ENCODE measurements at places on chromosomes 3 and 15.
A peak's percentile ranks its signal among the peaks of the same experiment; 100 is the strongest.

GRCh38 chr15:88902221-88902835, 7.0 kb upstream of the HAPLN3 start:
- DNase-seq: no peak

GRCh38 chr3:32569540-32570420, 878 bp downstream of the DYNC1LI1 start:
- peak; percentile 60 for DNase-seq

- no peak for DNase-seq
Observed at GRCh38 chr3:88616413-88616812, 466.7 kb downstream of the C3orf38 start.

- DNase-seq: peak; percentile 33
Observed at GRCh38 chr3:156187146-156187769, 66.9 kb downstream of the KCNAB1 start.

GRCh38 chr3:181728470-181729340, 17.0 kb downstream of the SOX2 start:
- DNase-seq: no peak

DNA sequence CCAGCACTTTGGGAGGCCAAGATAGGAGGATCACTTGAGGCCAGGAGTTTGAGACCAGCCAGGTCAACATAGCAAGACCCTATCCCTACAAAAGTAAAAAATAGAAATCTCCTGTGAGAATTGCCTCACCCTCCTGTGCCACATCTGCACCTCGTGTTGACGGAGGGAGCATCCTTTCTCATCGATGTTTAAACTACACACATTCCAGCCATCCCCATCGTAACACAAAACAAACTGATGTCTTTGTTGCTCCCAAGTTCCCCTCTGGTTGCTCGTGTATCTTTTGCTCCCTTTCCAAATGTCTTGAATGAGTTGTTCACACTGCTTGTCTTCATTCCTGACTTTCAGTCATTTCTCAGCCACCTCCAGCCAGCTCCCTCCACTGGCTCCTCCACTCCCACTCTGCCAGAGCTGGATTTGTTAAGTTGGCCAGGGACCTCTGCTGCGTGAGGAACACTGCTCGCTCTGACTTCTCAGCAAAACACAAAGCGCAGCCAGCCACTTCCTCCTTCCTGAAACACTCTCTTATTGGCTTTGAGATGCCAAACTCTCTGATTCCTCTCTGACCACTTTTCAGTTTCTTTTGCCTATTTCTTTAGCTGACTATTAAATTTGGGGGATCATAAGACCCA, 53.6 kb upstream of the ATP13A3 start:
- peak; percentile 50 for DNase-seq

GRCh38 chr3:97347780-97348179, 416.8 kb upstream of the ARL6 start:
- DNase-seq: no peak

DNA sequence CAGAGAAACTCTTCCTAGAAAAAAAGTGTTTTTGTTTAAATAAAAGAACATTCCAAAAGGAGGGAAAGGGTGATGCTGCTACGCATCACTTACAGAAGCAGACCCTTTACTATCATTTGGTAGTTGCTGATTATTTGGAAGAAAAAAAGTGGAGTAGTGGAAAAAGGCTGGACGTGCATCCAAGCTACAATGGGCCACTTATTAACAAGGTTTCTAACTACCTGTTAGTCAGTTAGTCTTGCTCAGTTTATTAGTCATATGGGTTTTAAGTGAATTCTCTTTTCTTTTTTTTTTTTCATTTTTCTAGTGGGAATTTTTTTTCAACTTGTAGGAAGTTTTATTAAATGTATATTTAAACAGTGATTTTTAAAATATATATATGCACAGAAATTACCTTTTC, 866.0 kb downstream of the MCTP2 start:
- no peak for DNase-seq

- no peak for DNase-seq
Observed at GRCh38 chr3:140085001-140085400, 150.0 kb downstream of the CLSTN2 start.

DNA sequence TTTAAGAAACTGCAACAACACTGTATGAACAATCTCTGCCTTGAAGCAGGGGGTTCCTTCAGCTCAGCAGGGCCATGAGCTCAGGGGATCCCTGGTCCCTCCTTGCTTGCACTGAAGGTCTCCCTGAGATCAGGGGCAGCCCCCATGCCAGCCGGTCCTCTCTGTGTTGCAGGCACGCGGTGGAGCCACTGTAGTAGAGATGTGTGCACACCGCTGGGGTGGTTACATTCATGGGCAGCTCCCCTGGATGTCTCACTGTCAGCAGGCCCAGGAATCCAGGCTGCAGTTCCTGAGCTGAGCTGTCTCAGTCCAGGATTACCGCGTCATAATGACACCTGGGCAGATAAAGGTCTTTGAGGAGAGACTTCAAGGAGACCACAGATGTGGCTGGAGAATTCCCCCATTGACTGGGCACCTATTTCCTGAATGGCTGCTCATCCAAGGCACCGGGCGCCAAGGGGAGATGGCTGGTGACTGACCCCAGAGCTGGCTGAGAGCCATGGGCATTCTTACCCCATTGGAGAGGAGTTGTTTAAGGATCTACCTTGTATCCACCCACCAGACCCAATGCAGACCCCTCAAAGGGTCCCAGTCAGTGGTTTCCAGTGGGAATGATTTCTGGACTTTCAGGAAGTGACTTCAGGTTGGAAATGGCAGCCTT, 10.4 kb upstream of the KLF13 start:
- DNase-seq: no peak

DNA sequence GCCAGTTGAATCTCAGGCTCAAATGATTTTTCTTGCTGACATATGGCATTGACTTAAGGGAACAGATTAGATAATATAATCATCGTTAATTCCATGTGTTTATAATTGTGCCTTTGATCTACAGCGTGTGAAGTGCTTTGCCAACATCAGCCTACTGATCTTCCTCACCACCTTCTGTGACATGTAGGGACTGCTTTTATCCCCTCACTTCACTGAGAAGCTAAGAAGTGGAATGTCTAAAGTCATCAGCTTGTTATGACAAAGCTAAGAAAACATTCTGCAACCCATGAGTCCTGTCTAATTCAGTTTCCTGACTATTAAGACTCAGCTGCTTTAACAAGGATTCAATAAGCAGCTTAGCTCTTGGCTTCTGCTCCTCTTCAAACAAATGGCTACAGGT, 106.0 kb downstream of the MYH15 start:
- DNase-seq: no peak

DNA sequence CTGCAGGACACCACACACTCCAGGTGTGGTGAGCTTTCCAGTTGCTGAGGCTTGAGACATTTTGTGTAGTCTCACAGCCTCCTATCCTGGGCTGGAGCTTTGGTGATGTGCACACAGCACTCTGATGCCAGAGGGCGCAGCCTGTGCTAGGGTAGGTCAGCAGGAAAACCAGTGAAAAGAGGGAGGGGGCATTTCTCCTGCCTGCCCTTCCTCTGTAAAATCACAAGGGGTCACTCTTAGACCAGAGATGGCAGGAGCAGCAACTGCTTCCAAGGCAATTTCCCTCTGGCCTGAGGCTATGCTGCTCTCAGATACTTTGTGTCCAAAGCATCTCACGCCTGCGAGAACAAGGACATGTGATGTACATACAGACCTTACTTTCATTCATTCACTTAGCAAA, 16.5 kb upstream of the MUSTN1 start:
- DNase-seq: peak; percentile 64

- no peak for DNase-seq
Observed at GRCh38 chr3:167008791-167009190, 371.3 kb downstream of the ZBBX start.

DNA sequence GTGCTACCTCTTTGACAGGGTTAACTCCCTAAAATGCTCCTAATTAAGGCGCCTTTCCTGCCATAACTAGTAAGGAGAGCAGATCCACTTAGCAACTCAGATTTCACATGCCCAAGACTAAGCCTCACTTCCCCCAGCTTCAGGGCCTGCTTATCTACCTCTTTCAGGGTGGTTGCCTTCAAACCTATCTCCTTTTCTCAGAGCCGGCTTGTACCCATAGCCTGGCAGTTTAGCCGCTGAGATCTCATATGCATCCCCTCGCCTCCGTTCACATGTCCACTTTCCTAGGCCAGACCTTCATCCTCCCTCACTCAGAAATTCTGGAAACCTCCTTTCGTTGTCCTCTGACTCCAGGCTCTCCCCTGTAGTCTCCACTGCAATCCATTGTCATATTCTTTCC, 1.0 kb upstream of the FSTL1 start:
- DNase-seq: no peak

DNA sequence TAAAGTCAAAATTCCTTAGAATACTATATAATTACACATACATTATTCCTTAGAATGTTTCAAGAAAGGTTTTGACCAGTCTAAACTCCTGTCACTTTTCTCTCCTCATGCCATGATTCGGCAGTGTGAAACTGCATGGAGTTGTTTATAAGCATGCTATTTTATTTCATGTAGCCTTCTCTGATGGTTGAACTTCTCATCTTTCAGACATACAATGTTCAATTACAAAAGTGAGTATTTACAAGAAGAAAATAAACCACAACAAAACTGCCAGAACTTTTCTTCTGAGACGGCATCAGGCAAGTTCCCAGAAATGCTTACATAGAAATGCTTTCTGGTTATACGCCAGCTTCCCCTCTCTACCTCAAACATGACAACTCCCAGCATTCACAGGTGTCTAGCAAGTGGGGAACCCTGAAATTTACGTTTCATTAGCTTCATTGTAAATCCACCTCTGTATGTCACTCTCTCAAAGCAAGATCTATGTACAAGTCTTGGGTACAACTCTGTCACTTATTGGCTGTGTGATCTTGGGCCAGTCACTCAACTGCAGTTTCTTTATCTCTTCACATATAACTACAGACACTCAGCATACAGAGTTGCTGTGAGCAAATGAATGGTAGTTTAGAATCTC, 42.7 kb downstream of the HDGFL3 start:
- no peak for DNase-seq

DNA sequence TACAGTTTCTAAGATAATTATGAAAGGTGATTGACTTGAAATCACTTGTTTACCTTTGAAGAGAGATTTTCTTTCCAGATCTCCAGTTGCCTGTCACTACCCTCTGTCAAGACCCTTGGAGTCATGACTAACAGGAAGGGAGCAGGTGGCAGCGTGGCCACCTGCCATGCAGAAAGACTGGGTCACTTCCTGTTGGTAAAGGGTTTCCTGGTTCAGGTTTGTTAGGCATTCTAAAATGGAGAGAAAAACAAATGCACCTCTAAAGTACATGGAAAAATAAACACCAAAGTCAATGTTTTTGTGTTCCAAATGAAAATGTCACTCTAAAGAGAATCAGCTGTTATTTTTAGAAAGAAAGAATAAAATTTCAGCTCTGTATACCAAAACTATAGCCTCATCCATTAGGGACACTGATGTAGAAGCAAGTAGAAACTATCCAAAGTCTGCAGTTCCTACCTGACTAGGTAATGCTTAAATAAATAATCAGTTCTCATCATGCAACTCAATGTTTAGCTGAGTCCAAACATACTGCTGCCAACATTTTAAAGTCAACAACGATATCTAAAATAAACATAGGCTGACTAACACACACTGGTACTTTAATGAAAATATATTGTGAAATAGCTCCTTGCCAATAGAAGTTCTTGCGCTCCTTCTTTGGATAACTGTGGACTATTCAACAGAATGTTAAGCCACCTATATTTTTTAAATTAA, 23.9 kb upstream of the TM4SF1 start:
- no peak for DNase-seq

DNA sequence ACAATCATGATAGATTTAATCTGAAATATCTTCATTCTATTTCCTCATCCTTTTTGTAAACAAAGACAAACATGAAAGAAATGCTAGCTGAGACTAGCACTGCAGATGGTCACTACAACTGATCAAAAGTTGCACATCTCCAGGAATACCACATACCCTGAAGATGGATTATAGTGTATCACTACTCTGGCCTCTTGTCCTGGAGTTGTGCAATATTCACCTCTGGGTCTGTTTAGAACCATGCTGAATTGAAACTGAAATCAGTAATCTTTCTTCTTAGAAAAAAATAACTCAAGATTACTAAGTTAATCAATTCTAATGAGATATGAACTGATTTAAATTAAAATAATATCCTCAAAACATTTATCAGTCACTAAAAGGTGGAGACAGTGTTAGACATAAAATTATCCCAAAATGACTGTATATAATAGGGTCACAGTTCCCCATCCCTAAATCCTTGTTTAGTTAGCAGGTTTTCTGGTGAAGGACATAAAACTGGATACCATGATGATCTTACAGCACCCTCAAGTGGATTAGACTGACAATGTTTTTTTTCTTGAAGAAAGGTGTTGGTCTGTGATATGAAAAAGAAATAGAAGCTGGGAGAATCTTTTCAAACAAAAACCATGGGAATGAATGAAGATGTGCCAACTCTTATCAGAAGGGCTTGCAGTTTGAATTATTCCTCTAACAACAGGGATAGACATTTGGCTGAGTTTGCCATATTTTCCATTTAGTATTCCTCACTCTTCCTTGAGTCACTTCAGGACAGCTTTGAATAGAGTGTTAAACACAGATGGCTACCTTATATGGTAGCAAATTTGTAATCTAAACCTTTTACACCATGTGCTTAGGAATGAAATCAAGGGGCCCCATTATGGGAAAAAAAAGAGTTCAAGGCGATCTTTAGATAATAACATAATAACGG, 7.1 kb upstream of the TTC14 start:
- DNase-seq: peak; percentile 11

- DNase-seq: peak; percentile 67
Observed at GRCh38 chr3:192851821-192852372, 65.8 kb downstream of the MB21D2 start.
